ENCODE measurements at places on chromosomes 7 and 10. TPM values are rescaled to one million over a fixed set of nuclear protein-coding genes. Genes with fewer than 3 reads are reported as not detected.

CYP17A1 gene
- total RNA-seq, result not detected

CDK14 gene
- total RNA-seq, result 4.0 TPM

OR2A42 gene
- total RNA-seq, result 0.30 TPM

ENO4 gene
- total RNA-seq, result not detected

IQUB gene
- not detected for total RNA-seq

- DNase-seq, result no peak
These were observed 48.8 kb downstream of the HOXA1 start for GRCh38 chr7:27046854-27047549.

- DNase-seq, result no peak
These were observed 2.0 kb downstream of the SEMA3D start for GRCh38 chr7:85184599-85185423.

DNA sequence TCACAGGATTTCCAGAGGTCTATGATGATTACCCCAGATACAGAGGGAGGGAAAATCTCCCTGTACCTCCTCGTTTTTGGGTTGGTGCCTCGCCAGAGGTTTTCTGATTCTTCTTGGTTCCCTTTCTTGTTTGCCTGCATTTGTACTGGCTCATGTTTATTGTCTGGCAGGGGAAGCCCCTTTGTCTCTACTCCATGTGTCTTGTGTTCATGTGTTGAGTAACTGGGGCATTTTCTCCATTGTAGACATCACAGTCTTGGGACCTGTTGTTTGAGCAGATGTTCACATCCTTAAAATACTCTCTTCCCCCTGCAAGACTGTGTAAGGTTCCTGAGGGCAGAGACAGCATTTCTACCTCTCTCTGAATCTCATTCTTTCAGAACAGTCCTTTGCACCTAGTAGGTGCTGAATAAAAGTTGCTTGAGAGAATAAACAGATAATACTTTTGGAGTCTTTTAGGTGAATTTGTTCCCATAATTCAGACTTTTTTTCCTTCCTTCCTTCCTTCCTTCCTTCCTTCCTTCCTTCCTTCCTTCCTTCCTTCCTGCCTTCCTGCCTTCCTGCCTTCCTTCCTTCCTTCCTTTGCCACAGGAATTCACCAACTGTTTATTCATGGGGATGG is 25.1 kb downstream of the CDK14 start:
- DNase-seq, result no peak

- DNase-seq, result no peak
These were observed 125.1 kb downstream of the ADAM12 start for GRCh38 chr10:126263006-126263676.

DNA sequence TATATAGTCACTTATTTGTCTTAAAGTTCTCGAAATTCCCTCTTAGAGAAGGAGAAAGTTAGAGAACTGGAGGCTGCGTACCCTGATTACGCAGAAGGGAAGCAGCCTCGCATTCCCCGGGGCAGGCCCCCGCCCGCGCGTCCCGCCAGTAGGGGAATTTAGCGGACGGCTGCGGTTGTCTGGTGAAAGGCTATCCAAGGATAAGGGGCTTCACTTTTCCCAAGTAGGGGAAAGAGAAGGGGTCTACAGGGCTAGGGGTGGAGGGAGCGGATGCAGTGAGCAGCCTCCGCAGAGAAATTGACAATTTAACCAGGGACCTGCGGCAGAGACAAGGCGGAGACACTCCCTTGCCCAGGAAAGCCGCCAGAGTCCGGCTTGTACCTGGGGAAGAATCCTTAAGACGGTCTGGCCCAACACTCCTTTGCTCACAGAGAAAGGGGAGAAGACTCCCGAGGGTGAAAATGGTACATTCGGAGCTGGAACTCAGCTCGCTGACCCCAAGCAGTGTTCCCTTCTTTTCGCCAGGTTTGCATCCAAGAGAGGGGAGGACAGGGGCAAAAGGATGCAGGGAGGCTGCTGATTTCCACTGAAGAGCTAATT is 994 bp upstream of the MAGI2 start:
- no peak for DNase-seq

GRCh38 chr10:11439523-11440053 is 171.9 kb downstream of the USP6NL start:
- DNase-seq, result no peak

DNA sequence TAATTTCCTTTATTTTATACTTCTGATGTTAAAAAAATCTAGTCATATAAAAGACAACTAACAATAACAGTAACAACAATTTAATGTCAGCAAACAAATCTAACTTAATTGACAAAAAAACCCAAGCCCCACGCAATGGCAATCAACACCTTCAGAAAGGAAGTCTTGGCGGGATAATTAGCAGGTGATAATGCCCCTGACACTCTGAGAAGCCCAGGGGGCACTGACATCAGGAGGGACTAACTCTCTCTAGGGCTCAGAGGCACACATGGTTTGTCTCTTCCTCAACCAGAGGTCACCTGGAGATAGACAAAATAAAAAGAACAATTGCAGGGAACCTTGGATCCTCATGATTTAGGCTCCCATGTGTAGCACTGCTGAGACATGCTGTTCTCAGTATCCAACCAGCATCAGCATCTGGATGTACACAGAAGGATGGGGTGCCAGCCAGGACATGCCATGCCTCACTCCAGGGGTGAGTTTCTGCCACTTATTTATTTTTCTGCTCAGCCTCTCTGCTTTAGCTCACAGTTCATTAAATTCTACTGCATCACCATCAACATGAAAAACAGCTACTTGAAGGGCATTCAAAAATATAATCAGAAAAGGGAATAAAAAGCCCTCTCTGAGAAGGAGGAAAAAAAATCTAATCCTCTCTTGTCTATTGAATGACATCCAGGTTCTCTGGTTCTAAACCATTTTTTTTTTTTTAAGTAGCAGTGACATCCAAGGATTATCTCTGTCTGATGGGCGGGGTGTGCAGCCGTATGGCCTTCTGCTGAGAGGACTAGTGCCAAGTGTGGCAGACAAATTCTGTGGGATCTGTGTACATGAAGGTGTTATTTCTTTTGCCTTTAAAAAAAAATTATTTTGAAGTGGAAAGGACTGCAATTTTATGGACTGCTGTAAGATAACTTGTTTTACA is 96.3 kb downstream of the ATXN7L1 start:
- DNase-seq, result no peak

GRCh38 chr10:68781613-68782574 is 45.4 kb upstream of the STOX1 start:
- DNase-seq, result no peak

DNA sequence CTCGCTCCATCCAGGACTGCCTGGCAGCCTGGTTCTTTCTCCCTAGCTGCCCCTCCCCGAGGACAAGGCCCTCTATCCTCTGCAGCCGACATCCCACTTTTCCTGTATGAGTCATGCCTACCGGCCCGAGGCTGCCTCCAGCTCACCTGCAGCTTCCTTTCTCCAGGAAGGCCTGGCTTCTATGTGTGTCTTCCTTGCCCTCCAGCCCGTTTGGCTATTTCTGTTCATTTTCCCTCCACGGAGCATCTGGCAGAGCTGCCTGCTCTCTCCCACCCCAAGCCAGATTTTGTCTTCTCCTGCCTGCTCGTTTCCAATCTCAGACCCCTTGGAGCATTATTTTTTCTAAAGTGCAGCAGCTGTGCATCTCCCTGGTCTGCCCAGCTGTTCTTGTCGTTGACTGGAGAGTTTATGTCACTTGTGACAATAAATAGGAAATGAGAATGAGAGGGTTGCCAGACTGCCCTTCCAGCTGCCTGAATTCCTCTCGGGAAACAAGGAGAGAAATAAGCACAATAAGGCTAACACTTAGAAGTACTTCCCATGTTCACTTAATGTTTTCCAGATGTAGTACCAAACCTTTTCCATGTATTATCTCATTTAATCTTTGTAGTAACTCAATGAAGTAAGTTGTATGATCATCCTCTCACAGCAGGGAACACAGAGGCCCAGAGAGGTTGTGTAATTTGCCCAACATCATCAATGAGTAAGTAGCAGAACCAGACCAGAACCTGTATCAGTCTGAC is 19.7 kb downstream of the UBTD1 start:
- DNase-seq, result no peak

- DNase-seq, result no peak
These were observed 13.1 kb downstream of the ZCWPW1 start for GRCh38 chr7:100415448-100415847.

- no peak for DNase-seq
These were observed 28.2 kb downstream of the SKIDA1 start for GRCh38 chr10:21497177-21497807.

DNA sequence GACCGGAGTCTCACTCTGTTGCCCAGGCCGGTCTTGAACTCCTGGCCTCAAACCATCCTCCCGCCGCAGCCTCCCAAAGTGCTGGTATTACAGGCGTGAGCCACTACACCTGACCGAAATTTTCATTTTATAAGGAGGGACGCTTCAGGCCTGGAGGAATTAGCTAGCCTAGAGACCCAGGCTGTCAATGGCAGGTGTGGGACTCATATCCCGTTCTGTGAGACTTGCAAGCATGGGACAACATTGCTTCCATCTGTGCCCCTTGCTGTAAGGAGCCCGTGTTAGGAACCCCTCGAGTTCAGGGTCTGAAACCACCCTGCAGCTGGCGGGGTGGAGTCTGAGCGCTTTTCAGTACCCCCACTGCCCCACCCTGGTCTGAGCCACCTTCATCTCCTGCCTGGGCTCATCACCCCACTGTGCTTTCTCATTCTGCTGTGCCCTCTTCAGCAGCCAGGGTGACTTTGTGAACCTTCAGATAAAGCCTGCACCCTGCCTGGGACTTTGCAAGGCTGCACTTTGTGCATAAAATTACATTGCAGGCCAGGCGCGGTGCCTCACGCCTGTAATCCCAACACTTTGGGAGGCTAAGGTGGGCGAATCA is 1.3 kb upstream of the DAGLB start:
- no peak for DNase-seq

DNA sequence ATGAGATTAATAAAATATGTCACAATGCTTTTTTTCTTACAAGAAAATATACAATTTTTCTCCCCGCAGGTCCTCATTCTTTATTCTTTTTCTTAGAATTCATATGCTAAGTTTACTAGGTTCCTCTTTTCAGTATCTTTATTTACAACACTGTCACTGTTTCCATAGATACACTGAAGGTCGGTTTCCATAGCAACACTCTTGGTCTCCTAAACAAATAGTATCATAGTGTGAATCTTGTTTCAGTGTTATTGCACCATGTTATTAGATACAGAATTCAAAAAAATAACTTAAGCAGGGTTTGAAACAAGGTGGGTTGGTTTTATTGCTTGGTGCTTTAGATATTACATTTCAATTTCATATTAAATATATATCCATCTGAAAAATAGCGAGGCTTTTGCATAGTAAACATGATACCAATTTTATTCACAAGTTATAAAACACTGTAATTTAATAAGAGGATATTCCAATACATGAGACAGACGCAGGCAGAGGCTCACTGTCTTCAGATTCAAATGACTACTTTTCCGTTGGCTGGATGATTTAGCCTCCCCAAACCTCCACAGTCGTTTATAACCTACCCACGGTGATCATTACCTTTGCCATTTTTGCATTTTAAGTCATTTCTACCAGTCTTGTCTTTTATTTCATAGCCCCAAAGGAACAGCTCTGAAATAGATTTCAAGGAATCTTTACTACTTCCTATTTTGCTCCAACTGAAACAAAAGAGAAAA is 88.9 kb upstream of the KLF6 start:
- peak; percentile 87 for DNase-seq

- DNase-seq, result no peak
These were observed 979 bp upstream of the NODAL start for GRCh38 chr10:70442332-70442988.

- DNase-seq, result no peak
These were observed 274.0 kb upstream of the GALNT17 start for GRCh38 chr7:70857793-70858545.

DNA sequence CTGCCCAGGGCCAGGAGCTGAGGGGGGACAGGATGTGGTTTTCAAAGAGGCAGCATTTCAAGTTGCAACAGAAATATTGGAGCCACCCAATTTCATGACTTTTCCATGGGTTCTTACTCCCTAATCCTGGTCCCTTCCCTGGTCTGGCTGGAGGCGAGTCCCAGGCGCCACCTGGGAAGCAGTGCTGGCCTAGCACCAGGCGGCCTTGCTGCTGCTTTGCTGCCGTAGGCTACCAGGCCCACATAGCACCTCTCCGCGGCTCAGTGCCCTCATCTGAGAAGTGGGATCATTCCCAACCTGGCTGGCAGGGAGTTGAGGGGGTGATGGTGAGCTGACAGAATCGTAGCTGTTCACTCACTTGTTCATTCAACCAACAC is 33.7 kb downstream of the ZMIZ1 start:
- no peak for DNase-seq

DNA sequence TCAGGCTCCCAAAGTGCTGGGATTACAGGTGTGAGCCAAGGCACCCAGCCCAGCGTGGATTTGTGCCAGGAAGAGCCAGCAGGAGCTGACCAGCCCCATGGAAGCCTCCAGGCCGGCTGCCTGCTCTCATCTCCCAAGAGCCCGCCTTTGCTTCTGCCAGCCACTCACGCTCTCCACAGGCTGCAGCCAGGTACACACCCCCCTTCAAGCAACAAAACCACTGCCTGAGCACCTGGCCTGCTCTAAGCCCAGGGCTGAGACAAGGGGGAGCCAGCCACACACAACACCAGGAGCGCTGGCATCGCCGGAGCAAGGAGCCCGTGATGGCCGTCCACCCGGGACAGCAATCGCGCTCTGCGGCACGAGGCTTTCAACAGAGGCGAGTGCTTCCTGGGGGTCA is 34.5 kb downstream of the MAD1L1 start:
- DNase-seq, result no peak

- DNase-seq, result no peak
These were observed 31.4 kb downstream of the LRRC27 start for GRCh38 chr10:132363376-132363775.

DNA sequence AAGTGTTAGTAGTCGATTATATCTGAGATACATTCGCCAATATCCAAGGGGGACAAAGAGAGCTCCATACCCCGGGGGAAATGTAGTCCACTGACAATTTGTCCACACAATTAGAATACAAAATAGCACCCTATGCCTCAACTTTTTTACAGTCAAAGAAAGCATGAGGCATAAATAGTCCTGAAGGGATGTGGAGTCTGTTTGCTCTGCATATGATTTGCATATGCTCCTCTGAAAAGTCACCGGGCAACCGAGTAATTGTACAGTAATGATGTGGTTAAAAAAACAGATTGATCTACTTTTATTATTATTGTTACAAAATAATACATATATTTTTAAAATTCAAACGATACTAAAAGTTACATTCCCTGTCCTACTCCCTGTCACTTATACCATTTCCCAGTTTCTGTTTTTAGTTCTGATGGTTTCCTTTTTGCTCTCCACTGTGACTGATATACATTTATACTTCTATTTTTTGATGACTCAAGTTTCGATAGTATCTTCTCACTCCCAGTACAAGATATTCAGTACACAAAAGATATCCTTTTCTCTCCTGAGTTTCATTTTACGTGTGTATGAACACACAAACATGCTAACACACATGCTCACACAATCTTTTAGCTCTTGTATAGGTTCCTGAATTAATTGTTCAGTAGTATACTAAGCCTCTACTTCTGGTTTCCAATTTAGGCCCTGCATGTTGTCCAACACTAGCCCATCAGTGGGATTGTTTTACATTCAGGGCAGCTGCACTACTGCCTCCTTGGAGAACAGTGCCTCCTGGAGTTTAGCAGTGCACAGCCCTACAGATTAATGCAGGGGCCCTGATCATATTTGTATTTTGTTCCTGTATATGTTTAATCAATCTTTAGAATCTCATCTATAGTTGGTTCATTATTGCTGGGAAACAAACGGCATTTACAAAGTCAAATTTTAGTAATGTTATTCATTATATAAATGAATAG is 130.9 kb downstream of the TES start:
- DNase-seq, result no peak

- DNase-seq, result no peak
These were observed 73.4 kb upstream of the CUX1 start for GRCh38 chr7:101743995-101744360.
